ENCODE measurements at places on chromosomes 13 and 19.

GRCh38 chr13:34465423-34465922 lies 476.6 kb upstream of the NBEA start:
- DNase-seq = no peak

- no peak for DNase-seq
Observed at GRCh38 chr13:41609828-41610227, 152.5 kb downstream of the RGCC start.

DNA sequence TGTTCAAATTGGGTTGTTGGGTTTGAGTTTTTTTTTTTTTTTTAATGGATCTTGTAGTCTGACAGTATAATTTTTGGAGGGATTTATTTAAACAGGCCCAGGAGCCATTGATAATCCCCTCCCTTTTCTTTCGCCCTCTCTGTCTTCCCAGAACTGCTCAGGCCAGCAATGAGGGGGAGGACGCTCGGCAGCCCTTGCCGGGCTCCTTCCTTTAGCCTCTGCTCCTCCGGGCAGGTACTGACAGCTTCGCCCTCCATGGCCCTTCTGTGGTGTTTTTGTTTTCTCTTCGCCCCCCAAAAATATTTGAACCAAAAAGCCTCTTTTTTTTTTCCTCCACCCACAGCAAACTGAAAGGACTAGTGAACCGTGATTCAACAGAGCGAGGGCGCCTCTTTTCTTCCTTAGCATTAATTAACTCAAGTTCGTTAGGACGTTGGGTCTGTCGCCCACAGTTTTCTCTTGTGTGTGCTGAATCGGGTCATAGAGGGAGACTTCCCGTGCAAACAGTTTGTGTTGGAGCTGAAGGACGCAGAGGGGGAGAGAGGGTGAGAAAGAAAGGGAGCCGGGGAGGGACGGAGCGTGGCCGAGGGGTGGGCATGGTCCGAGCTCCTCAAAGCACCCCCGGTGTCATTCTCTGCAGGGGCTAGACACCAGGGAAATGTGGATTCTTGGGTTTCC lies 21.5 kb downstream of the NFIX start:
- peak; percentile 48 for DNase-seq

DNA sequence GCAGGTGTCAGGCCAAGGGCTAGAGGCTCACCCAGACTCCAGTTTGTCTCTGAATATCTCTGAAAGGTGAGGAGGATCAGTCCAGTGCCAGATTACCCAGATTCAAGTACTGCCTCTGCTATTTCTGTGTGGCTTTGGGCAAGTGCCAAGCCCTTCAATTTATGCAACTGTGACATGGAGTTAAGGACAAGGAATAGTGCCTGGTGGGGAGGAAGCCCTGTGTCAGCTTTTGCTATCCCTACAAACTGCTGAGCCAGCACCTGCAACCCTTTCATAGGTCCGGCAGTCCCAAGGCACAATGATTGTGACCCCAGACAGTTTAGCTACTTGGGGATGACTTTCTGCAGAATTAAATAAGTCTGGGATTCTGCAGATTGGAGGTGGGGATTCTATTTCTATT lies 123.0 kb downstream of the KL start:
- peak; percentile 53 for DNase-seq

- peak; percentile 71 for DNase-seq
Observed at GRCh38 chr19:31553846-31554215, 204.6 kb upstream of the TSHZ3 start.

DNA sequence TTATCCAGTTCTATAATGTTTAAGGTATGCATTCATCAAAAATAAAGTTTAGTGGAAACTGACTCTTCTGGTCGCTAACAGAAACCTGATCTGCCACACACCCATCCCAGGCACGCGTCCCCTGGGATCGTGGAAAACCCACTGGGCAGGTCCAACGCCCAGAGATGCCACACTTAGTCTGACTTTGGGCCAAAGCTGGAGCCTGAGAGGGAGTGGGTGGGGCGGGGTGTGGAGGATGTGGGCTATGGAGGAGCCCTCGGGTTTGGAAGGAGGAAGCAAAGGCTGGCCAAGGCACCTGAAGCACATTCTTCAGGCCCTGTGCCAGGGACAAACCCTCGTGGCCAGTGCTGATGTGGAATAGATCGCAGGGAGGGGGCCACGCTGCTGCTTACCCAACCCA lies 2.5 kb downstream of the IGFL1 start:
- no peak for DNase-seq

DNA sequence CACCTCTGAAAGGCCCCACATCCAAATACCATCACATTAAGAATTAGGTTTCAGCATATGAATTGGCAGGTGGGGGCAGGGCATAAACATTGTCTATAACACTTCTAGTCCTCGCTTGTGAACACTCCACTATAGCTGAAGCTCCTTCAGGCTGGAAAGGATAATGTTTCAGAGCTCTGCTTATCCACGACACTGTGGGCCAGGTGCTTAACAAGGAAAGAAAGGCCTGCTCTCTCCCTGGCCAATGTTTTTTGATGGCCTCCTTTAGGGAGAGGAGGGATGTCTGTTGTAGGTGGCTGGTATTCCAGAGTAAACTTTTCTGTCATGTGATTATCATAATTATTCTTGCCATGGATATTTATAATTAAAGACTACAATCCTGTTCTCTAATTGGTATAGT lies 86.4 kb downstream of the CCNA1 start:
- DNase-seq = no peak

DNA sequence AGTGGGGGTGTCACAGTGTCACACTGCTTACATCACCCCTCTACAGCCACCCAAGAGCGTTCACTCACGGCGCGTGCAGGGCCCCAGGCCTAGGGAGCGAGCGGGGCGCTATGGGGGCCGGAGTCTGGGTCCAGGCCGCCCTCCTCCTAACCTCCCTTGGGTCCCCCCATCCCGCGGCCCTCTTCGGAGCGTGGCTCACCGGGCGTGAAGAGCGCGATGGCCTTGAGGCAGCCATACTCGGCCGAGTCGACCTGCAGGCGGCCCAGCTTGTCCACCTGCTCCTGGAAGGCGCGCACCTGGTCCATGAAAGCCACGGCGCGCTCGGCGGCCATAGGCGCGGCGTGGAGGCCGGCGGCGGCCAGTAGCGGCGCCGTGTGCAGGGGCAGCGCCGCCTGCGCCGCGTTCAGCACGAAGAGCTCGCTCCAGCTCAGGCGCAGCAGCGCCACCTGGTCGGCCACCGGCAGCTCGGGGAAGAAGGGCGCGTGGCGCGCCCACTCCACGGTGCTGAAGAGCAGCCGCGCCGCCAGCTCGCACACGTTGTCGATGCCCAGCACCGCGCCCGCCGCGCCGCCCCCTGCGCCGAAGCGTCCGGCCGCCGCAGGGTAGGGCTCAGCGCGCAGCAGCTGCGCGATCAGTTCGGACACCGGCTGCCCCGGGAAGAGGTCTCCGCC lies 9.4 kb downstream of the OCEL1 start:
- DNase-seq = peak; percentile 80

DNA sequence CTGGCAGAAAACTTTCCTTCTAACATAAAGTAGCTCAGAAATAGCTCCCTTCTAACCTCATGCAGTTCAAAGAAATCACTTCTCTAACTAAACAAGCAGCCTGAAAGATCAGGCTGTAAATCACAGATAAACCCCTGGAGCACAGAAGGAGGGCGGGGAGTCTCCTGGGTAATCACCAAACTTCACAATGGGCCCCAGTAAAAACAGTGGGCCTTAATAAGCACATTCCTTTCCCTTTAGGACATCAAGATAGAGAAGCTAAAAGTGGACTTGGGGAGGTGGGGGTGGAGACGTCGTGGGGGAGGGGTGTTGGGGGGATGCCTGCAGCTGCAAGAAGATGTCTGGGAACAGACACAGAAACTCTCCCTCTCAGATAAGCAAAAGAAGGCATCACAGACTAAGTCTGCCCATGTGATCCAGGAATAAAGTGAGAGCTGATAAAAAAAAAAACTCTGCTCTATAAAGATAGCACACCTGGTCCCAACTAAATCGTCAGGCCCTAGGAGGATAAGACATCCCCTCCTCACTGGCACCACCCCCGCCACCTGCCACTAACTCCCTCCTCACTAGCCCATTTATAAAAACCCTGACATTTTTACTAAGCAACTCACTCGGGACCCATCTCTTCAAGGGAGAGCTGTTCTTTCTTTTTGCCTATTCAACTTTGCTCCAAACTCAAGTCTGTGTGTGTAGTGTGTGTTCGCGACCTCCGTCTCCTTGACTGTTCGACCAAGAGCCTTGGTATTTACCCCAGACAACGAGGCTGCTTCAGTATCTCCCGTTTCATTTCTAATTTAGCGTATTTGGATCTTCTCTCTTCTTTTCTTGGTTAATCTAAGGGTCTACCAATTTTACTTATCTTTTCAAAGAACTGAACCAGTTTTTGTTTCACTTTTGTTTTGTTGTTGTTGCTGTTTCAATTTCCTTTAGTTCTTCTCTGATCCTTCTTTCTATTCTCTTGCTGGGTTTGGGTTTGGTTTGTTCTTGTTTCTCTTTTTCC lies 31.7 kb downstream of the DNAJC15 start:
- DNase-seq = peak; percentile 67

DNA sequence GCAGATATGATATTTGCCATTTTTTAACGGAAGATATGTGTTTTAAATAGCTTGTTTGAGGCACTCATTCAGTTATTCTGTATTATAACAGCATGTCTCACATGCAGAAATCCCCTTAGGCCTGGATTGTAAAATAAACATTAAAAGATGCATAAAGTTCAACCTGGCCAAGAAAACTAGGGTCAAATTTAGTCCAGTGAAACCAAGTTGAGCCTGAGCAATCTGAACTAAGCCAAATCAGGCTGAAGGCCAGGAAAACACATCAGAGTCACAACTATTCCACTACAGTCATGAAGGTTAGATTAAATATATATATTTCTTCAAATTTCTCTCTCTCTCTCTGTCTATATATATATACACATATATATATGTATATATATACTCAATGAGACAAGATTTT lies 504.8 kb downstream of the SLITRK1 start:
- DNase-seq = no peak

- peak; percentile 62 for DNase-seq
Observed at GRCh38 chr13:30142486-30143211, 164.7 kb downstream of the KATNAL1 start.

DNA sequence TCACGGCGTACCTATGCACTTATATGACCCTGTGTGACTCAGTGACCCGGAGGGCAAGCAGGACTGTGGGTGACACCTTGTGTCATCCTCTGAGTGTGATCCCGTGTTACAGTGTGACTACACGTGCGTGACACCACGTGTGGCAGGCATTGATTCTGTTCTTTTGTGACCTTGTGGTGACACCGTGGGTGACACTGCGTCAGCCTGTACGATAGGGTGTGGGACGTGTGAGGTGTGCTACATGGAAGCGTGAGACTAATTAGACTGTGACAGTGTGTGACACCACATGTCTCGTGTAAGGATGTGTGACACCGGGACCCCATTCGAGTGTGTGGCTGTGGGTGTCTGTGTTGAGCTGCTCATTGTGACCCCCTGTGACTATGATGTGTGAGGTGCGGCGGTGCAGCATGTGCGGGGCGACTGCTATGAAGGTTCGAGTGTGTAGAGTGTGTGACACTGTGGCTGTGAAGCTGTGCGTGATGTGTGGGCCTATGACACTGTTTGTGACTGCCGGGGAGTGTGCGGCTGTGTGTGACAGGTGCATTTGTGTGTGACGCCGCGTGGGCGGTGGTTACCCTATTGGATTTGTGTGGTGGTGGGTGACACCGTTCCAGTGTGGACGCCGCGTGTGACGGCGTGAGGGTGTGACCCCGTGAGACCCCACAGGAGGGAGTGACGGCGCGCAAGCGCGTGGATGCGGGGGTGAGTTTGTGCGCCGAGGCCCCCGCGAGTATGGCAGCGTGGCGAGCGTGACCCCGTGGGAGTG lies 399 bp upstream of the SPTBN4 start:
- DNase-seq = peak; percentile 78

- DNase-seq = no peak
Observed at GRCh38 chr19:35397064-35397463, 26.2 kb downstream of the GPR42 start.

Data from right cardiac atrium (tissue), 5 donors.